ENCODE measurements at places on chromosomes 6 and 20. TPM values are rescaled to one million over a fixed set of nuclear protein-coding genes. Genes with fewer than 3 reads are reported as not detected.

HCRTR2 gene
- total RNA-seq = not detected

LZTS3 gene
- 18.5 TPM for total RNA-seq

MLN gene
- total RNA-seq = not detected

WRNIP1 gene
- 45.1 TPM for total RNA-seq

GRCh38 chr6:18154507-18155149, at the start of gene TPMT:
TSS of gene TPMT (minus strand) at chr6:18155077. CDS start at chr6:18149127, 5,950 bp downstream.
- peaks cover 23% of the 10 kb centered on the region for H3K4me1 ChIP-seq
- peak within 1 kb of the TSS; percentile 95 for H3K4me3 ChIP-seq
- no peaks in the 10 kb centered on the region for H3K27me3 ChIP-seq
- H3K36me3 ChIP-seq = peaks cover 2% of the 10 kb centered on the region
- peak within 1 kb of the TSS; percentile 93 for H3K27ac ChIP-seq

DNA sequence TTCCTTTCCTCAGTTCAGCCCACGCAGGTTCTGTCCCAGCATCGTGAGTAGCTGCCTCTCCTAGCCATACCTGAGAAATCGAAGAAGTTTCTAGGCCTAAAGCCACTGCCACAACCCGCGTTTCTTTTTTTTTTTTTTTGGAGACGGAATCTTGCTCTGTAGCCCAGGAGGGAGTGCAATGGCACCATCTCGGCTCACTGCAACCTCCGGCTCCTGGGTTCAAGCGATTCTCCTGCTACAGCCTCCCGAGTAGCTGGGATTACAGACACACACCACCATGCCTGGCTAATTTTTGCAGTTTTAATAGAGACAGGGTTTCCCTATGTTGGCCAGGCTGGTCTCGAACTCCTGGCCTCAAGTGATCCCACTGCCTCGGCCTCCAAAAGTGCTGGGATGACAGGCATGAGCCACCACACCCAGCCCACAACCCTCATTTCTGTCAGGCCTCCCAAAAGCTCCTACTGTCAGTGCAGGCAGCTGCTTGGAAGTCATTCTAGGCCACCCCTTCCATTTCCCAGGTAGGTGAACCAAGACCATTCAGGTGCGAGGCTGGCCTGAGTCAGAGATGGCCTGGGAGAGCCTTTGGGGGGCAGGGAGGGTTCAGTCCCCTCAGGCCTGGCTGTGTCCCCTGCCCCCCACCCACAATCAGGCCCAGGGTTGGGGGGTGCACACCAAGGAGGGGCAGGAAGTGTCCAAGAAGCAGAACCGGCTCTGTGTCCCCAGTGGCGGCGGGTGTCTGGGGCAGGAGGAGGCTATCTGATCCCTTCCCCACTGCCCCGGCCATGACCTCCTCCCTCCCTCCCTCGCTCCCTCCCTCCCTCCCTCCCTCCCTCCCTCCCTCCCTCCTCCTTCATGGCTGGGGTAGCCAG, 47.2 kb downstream of the NOL4L start:
- peaks cover 37% of the 10 kb centered on the region for H3K4me1 ChIP-seq
- no peak for DNase-seq
- H3K4me3 ChIP-seq = peak overlapping the region; percentile 56
- H3K27ac ChIP-seq = peak overlapping the region; percentile 68
- H3K27me3 ChIP-seq = no peaks in the 10 kb centered on the region

- H3K4me1 ChIP-seq = no peaks in the 10 kb centered on the region
- no peaks in the 10 kb centered on the region for H3K36me3 ChIP-seq
- no peak for DNase-seq
- no peak overlapping the region for H3K4me3 ChIP-seq
- H3K27me3 ChIP-seq = peaks cover 4% of the 10 kb centered on the region
Measured at GRCh38 chr20:60485012-60485760, 527.0 kb downstream of the CDH26 start.

DNA sequence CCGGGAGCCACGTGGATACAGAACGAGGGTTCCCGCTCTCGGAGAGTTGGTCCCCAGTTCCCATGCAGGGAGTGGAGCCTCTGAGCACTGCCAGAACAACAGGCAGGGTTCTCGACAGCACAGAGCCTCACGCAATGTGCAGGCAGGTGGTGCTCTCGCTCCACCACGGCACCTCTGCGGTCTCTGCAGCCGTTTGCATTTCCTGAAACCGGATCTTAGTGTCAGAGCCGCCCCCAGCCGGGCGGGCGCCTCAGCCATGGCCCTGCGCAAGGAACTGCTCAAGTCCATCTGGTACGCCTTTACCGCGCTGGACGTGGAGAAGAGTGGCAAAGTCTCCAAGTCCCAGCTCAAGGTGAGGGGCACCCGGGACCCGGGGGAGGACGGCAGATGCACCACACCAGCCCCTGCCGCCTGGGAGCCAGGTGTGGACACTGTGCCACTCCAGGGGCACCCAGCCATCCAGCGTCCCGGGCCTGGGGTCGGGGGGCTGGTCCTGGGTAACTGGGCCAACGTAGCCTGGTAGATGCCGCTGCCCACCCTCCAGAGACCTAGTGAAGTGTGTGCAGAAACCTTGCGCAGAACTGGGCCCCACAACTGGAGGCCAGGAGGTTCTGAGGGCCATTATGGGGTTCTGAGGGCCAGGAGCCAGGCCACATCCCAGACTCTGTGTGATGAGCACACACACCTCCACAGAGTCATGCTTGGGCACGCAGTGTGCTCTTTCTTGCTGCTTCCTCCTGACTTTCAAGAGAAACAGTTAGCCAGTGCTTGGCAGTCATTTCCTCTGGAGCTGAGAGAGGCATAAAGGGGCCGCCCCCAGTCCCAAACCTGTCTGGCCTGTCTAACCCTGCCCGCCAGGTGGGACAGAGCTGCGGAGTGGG, at the start of gene DEF6:
TSS of gene DEF6 (plus strand) at position 218 of the 881 bp plus-strand sequence. CDS start at position 257, 39 bp downstream.
- H3K4me3 ChIP-seq = peak within 1 kb of the TSS; percentile 61
- H3K27ac ChIP-seq = peak within 1 kb of the TSS; percentile 87
- DNase-seq = peak; percentile 92
- peaks cover 35% of the 10 kb centered on the region for H3K36me3 ChIP-seq
- H3K27me3 ChIP-seq = no peaks in the 10 kb centered on the region

GRCh38 chr20:53381568-53382262, 211.9 kb downstream of the ZNF217 start:
- H3K4me1 ChIP-seq = no peaks in the 10 kb centered on the region
- DNase-seq = no peak
- no peak overlapping the region for H3K4me3 ChIP-seq
- no peaks in the 10 kb centered on the region for H3K36me3 ChIP-seq

DNA sequence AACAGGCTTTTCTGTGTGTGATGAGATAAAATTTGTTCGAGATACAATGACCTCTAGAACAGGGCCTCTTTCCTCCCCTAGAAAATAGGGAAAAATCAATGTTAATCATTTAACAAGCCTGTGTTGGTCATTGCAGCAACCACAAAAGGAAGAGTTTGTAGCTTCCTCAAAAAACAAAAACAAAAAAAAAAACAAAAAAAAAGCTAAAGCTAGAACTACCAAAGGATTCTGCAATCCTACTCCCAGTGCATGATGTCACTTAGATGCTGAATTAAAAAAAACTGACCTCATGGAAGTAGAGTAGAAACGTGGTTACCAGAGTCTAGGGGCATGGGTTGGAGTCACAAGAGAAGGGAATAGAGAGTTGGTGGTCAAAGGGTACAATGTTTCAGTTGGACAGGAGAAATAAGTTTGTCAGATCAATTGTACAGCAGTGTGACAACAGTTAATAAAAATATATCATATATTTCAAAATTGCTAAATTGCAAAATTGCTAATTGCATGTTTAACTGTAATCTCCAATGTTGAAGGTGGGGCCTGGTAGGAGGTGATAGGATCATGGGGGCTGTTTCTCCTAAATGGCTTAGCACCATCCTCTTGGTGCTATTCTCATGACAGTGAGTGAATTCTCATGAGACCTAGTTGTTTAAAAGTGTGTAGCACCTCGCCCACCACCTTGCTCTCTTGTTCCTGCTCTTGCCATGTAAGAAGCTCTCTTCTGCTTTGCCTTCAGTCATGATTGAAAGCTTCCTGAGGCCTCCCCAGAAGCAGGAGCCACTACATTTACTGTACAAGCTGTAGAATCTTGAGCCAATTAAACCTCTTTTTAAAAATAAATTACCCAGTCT, 163.4 kb upstream of the SIM1 start:
- H3K27me3 ChIP-seq = no peaks in the 10 kb centered on the region
- peaks cover 14% of the 10 kb centered on the region for H3K36me3 ChIP-seq
- no peaks in the 10 kb centered on the region for H3K4me1 ChIP-seq
- DNase-seq = no peak
- H3K4me3 ChIP-seq = no peak overlapping the region

- no peak for DNase-seq
- no peaks in the 10 kb centered on the region for H3K27me3 ChIP-seq
- H3K27ac ChIP-seq = no peak overlapping the region
- H3K36me3 ChIP-seq = no peaks in the 10 kb centered on the region
- H3K4me3 ChIP-seq = no peak overlapping the region
- peaks cover 77% of the 10 kb centered on the region for H3K4me1 ChIP-seq
Measured at GRCh38 chr20:50913690-50914375, 17.4 kb downstream of the ADNP start.

DNA sequence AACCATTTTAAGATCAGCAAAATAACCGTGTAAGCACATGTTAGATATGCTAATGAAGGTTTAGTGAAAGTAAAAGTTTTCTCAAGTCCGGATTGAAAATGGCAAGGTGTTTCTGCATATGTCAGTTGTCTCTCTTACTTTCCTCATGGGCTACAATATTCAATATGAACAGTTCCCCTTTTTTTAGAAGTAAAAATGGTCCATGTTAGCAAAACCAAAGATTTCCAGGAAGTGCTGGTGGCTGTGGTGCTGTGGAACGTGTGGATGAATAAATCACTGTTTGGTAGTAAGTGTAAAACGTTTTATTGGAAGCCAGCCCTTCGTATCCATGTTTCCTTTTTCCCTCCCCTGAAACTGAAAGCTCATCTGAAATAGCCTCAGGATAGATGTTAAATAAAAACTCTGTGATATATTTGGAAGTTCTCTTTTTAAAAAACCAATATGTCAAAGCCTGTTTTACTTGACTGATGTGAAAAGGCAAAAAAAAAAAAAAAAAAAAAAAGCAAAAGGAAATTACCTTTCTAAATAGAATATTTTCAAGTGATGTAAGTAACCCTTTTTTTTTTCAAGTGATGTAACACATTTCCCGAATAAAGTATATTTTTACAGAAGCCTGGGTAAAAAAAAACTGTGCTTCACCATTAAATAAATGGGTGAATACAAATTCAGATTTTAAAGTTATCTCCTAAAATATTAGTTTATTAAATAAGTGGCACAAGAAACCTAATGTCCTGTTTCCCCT, 41.9 kb downstream of the PLEKHG1 start:
- DNase-seq = no peak
- H3K4me3 ChIP-seq = peak overlapping the region; percentile 15
- no peaks in the 10 kb centered on the region for H3K27me3 ChIP-seq

GRCh38 chr6:139231206-139231605, 60.6 kb downstream of the TXLNB start:
- no peaks in the 10 kb centered on the region for H3K36me3 ChIP-seq
- H3K27me3 ChIP-seq = no peaks in the 10 kb centered on the region
- H3K4me3 ChIP-seq = no peak overlapping the region
- H3K4me1 ChIP-seq = no peaks in the 10 kb centered on the region
- H3K27ac ChIP-seq = no peak overlapping the region

DNA sequence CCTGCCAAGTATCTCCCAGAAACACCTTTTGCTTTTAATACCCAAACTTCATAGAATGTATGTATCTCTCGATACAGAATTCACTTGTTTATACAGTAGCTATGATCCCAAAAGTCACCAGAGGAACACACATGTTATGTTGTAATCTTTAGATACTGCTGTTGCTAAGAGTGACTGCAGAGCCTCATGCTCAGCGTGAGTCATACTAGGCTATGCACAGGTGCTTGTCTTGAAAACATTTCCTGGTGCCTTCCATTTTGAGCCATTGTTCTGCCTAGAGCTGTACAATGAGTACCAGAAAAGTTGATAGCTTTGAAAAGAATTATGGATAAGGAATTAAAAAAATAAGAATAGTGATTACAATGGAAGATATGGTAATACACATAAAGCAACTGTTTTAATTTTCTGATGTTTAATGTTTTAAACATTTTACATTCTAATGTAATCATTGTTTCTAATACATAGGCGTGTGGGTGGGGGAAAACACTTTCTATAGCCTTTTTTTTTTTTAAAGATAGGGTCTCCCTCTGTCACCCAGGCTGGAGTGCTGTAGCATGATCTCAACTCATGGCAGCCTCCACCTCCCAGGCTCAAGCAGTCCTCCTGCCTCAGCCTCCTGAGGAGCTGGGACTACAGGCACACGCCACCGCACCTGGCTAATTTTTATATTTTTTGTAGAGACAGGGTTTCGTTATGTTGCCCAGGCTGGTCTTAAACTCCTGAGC, 79.4 kb downstream of the CD24 start:
- no peaks in the 10 kb centered on the region for H3K4me1 ChIP-seq
- no peaks in the 10 kb centered on the region for H3K36me3 ChIP-seq
- H3K4me3 ChIP-seq = no peak overlapping the region
- no peak for DNase-seq

DNA sequence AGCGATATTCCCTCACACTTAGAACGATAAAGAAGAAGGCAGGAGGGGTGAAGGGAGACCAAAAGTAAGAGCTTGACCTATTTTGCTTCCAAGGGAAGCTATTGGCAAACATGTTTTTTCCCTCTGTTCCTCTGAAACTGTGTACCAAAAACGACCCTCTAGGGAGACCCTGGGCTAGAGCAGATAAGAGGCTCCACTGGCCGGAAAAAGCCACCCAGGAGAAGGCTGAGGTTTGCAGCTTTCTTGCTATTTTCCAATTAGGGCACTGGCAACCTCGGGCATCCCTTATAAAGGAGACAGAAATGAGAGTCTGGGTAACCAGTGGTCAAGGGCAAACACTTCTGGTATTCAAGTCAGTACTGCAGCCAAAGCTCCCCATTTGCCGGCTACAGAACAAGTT, 168.0 kb downstream of the KIF16B start:
- H3K36me3 ChIP-seq = peaks cover 26% of the 10 kb centered on the region
- H3K4me3 ChIP-seq = no peak overlapping the region
- DNase-seq = no peak
- H3K4me1 ChIP-seq = no peaks in the 10 kb centered on the region

DNA sequence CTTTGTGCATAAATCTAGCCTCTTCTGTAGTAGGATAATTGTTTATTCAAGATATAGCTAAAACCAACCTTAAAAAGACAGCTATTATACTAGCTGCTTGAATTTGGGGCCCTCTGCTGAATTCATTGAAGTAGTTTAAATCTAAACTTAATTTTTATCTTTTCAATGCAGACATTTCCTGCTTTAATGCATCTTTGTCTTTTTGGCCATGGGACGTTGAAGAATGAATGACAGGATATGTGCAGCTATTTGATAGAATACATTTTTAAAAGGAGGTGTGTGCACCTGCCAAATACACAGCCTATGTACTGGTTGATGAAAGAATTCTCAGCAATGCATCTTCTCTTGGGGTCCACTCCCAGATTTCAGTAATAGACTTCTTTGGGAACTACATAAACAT, 524.9 kb downstream of the PHF3 start:
- H3K27me3 ChIP-seq = no peaks in the 10 kb centered on the region
- no peak overlapping the region for H3K4me3 ChIP-seq
- DNase-seq = no peak
- no peaks in the 10 kb centered on the region for H3K36me3 ChIP-seq
- no peak overlapping the region for H3K27ac ChIP-seq

DNA sequence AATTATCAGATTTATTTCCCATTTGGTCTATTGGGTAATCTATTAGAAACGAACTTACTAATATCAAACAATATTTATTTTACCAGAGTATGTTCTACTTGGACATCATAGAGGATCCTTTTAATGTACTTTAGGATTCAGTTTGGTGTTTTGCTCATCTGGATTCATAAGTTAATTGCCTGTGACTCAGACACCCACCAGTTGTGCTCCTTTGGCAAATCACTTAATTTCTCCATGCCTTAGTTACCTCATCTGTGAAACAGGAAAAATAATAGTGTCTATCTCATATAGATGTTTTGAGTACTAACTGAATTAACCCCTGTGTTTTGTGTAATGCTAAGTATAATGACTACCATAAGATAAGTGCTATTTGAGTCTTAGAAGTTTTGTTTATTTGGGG, 292.1 kb downstream of the LAMA2 start:
- no peaks in the 10 kb centered on the region for H3K27me3 ChIP-seq
- H3K4me3 ChIP-seq = no peak overlapping the region
- H3K36me3 ChIP-seq = no peaks in the 10 kb centered on the region
- DNase-seq = no peak
- H3K27ac ChIP-seq = no peak overlapping the region
- no peaks in the 10 kb centered on the region for H3K4me1 ChIP-seq
